Testis (tissue), 5 donors: ENCODE measurements at places on chromosomes 12 and 14. TPM values are rescaled to one million over a fixed set of nuclear protein-coding genes. Genes with fewer than 3 reads are reported as not detected.

- no peaks in the 10 kb centered on the region for H3K27me3 ChIP-seq
- peak overlapping the region; percentile 64 for H3K27ac ChIP-seq
- no peaks in the 10 kb centered on the region for H3K36me3 ChIP-seq
- no peak overlapping the region for H3K4me3 ChIP-seq
- peaks cover 13% of the 10 kb centered on the region for H3K4me1 ChIP-seq
- no peak for DNase-seq
These were observed 46.7 kb downstream of the SMUG1 start for GRCh38 chr12:54142114-54142475.

DNA sequence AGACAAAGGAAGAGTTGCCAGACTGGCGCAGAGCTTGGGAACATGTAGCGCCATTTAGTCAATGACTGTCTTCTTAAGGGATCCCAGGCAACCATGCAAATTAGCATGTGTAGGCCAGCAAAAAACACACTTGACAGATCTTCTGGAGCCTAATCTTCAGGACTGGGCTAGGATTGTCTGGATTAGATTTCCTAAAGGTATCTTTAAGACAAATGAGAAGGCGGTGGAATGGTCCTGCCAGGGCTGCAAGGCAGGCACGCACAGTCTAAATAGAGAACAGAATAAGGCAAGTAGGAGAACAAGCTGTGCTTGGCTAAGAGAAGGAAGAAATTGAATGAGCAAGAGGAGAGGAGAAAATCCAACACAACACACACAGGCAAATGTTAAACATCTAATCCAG lies 80.0 kb downstream of the CIT start:
- H3K4me3 ChIP-seq = no peak overlapping the region
- DNase-seq = no peak
- H3K27ac ChIP-seq = no peak overlapping the region
- no peaks in the 10 kb centered on the region for H3K36me3 ChIP-seq

DNA sequence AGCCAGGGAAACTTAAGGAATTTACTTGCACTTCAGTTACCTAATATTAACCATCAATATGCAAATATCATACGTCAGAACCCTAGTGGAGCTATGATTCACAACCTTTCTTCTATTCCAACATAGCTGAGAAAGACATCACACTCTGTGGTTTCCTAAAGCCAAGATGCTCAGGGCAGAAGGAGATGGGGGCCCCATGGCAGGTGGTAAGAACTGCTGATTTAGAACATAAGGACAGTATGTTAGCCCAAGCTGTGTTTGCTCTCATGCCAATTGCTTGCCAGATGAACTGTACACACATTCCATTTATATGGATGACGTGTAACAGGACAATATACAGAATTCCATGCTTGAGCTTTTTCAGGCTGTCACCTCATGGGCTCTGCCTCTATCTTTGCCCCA lies 34.6 kb downstream of the HECTD4 start:
- no peak overlapping the region for H3K4me3 ChIP-seq
- no peaks in the 10 kb centered on the region for H3K36me3 ChIP-seq
- no peaks in the 10 kb centered on the region for H3K4me1 ChIP-seq
- H3K27me3 ChIP-seq = no peaks in the 10 kb centered on the region

DNA sequence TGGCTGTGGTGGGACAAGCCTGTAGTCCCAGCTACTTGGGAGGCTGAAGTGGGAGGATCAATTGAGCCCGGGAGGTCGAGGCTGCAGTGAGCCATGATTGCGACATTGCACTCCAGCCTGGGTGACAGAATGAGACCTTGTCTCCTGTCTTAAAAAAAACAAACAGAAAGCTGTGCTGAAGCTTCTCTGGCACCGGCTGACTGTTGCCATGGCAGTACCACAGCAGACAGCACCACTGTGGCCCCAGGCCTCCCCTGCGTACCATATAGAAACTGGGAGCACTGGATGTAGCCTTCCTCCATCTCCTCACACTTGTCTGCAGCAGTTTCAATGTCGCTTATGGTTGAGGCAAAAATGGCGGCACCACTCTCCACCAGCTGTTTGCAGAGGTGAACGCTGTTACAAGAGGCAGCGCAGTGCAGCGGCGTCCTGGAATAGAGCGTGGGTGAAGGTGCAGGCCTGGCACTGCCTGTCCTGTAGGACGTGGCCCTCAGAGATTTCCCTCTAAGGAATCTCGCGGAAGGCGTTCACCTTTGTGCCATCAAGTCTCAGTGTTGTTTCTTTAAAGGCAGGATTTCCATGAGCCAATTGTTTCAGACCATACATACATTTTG lies 21.9 kb downstream of the ZFYVE21 start:
- no peak overlapping the region for H3K27ac ChIP-seq
- DNase-seq = no peak
- no peaks in the 10 kb centered on the region for H3K27me3 ChIP-seq
- no peak overlapping the region for H3K4me3 ChIP-seq

GRCh38 chr12:89691659-89692058 lies 17.0 kb downstream of the ATP2B1 start:
- peaks cover 15% of the 10 kb centered on the region for H3K4me1 ChIP-seq
- DNase-seq = no peak
- no peaks in the 10 kb centered on the region for H3K36me3 ChIP-seq

Gene NYNRIN
- 22.0 TPM for polyA plus RNA-seq

Gene OR4K14
- not detected for polyA plus RNA-seq

Gene GPR135
- 25.8 TPM for polyA plus RNA-seq

Gene LACRT
- polyA plus RNA-seq = not detected

Gene SLCO1B1
- not detected for polyA plus RNA-seq

Gene GPR84
- 0.58 TPM for polyA plus RNA-seq
